ENCODE measurements at places on chromosomes 5 and 9. TPM values are rescaled to one million over a fixed set of nuclear protein-coding genes. Genes with fewer than 3 reads are reported as not detected.

BRD8 gene
- 51.5 TPM for total RNA-seq

ZSWIM6 gene
- 3.2 TPM for total RNA-seq

DRD1 gene
- total RNA-seq, result not detected

INSL4 gene
- total RNA-seq, result not detected

RNF183 gene
- total RNA-seq, result not detected

C9orf50 gene
- not detected for total RNA-seq

CAMK4 gene
- total RNA-seq, result 68.0 TPM

NXNL2 gene
- not detected for total RNA-seq

TYRP1 gene
- not detected for total RNA-seq

TNFSF15 gene
- total RNA-seq, result 2.3 TPM

ACTL7B gene
- not detected for total RNA-seq

CATSPER3 gene
- total RNA-seq, result 0.46 TPM

SLC34A3 gene
- not detected for total RNA-seq

FOXB2 gene
- not detected for total RNA-seq

PHYHD1 gene
- total RNA-seq, result 0.49 TPM

PAEP gene
- total RNA-seq, result not detected

VCAN gene
- not detected for total RNA-seq

RECK gene
- total RNA-seq, result 4.4 TPM

CCL27 gene
- not detected for total RNA-seq

FABP6 gene
- not detected for total RNA-seq

ARID3C gene
- not detected for total RNA-seq

NEUROG1 gene
- total RNA-seq, result not detected

PCA3 gene
- total RNA-seq, result not detected

MLANA gene
- not detected for total RNA-seq

CXXC5 gene
- 2.0 TPM for total RNA-seq

HRH2 gene
- total RNA-seq, result 41.2 TPM

SH3GL2 gene
- total RNA-seq, result not detected

IL4 gene
- total RNA-seq, result not detected

All from activated naive CD8-positive, alpha-beta T cell treated with anti-CD3 and anti-CD28 coated beads for 36 hours (primary cell).